Osteocyte (in vitro differentiated cells): ENCODE measurements at places on chromosomes 7 and 10. TPM values are rescaled to one million over a fixed set of nuclear protein-coding genes. Genes with fewer than 3 reads are reported as not detected.

Gene CACNB2
- total RNA-seq: 0.43 TPM in 1 of 2 replicates, not detected in the other

GRCh38 chr7:128266883-128267594 lies 26.0 kb downstream of the LEP start:
- H3K4me1 ChIP-seq: peaks cover 45% of the 10 kb centered on the region
- peak overlapping the region; percentile 96 for H3K27ac ChIP-seq
- H3K4me3 ChIP-seq: peak overlapping the region; percentile 51

DNA sequence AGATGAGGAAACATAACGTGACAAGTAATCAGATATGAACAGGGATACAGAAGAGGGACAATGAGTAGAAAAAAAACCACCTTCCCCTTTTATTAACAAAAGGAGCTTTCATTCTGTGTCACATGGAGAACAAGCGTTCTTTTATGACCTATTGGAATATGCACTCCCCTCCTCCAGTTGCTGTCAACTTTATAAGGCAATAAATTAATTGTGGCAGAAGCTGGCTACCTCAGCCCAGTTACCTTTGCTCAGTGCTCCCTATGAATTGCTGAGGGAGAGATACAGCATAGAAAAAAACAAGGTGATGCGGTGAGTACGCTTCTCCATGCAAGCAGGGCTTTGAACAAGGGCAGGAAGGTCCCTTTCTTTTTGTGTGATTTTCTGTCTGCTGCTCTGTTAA lies at the start of gene MGAM2:
TSS of gene MGAM2 (plus strand) at position 220 of the 400 bp plus-strand sequence. CDS start 5,156 bp downstream, outside the sequence.
- H3K4me1 ChIP-seq: no peaks in the 10 kb centered on the region
- H3K27ac ChIP-seq: no peak within 1 kb of the TSS
- no peaks in the 10 kb centered on the region for H3K36me3 ChIP-seq
- no peak within 1 kb of the TSS for H3K4me3 ChIP-seq
- no peak for DNase-seq

- peak overlapping the region; percentile 63 for H3K27ac ChIP-seq
- H3K4me3 ChIP-seq: no peak overlapping the region
- DNase-seq: no peak
- no peaks in the 10 kb centered on the region for H3K27me3 ChIP-seq
- H3K4me1 ChIP-seq: peaks cover 23% of the 10 kb centered on the region
Measured at GRCh38 chr7:84258628-84259027, 64.0 kb upstream of the SEMA3A start.

DNA sequence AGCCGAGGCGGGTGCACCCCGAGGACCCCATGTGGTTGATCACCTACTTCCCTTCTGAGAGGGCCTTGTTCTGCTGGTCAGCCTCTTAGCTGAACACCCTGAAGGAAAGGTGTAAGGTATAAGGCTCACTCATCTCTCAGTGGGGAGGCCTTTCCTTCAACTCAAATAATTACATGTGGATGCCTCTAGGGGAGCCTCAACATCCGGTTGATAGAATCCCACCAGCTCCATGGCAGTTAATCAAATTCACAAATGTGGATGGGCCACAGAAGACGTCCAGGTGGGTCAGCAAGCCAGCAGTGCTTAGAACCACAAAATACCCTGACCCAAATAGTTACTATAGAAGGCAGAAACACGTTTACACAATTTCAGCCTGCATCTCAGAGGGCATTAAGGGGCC lies 37.7 kb upstream of the ZNF32 start:
- H3K27ac ChIP-seq: no peak overlapping the region
- no peaks in the 10 kb centered on the region for H3K36me3 ChIP-seq
- H3K4me3 ChIP-seq: no peak overlapping the region
- H3K27me3 ChIP-seq: peaks cover 22% of the 10 kb centered on the region
- H3K4me1 ChIP-seq: peaks cover 16% of the 10 kb centered on the region

- peaks cover 49% of the 10 kb centered on the region for H3K36me3 ChIP-seq
- H3K4me1 ChIP-seq: peaks cover 5% of the 10 kb centered on the region
- no peak for DNase-seq
Measured at GRCh38 chr10:99406149-99406548, 24.3 kb downstream of the GOT1 start.

DNA sequence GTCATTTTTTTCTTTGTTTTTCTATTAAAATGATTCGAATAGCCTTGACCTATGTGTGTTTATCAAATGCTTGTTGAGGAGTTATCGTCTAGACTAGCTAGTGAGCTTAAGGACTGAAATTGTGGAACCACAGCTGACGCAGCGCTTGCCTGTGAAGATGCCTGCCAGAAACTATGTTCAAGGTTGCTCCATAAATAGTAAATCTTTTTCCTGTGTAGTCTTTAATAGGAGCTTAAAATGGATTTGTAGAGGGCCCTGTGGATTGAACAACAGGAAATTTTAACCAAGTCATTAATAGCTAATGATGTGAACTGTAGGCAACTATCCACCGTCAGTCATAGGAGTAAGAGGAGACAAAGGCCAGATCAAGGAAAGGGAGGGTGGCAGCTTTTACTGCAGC lies 145.1 kb downstream of the GNAI1 start:
- H3K27me3 ChIP-seq: no peaks in the 10 kb centered on the region
- peaks cover 38% of the 10 kb centered on the region for H3K4me1 ChIP-seq
- H3K27ac ChIP-seq: no peak overlapping the region
- no peaks in the 10 kb centered on the region for H3K36me3 ChIP-seq

DNA sequence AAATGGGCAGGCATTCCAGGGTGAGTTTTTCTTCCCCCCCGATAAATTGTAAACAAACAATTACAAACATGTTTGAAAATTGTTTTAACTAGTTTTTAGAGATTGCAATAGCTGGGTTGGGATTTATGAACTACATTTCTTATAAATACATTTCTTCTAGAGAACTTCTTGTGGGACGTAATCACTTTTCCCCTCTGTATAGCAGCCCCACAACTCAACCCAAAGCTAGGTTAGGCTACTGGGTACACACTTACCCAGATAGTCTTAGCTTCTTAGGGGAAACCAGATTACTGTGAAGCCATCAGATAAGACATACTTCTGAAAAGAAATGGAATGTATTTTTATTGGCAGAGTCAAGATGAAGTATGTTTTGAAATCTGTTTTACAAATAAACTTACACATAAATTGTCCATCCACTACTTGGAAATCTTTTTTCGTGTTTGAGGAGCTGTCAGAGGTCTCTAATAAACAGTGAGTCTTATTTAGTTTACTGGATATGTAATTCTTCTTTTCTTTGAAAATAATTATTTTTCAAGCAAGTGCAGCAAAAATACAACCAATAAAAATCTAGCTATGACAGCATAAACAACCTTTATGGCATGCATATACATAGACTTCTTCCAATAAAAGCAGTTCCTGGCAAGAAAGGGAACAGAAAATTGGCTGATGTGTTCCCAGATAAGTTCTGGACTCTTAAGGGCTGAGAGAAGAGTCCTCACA lies 8.0 kb upstream of the GLRX3 start:
- H3K27ac ChIP-seq: no peak overlapping the region
- H3K27me3 ChIP-seq: peaks cover 2% of the 10 kb centered on the region
- no peak for DNase-seq

- no peaks in the 10 kb centered on the region for H3K36me3 ChIP-seq
- H3K27ac ChIP-seq: no peak overlapping the region
- DNase-seq: no peak
- peaks cover 2% of the 10 kb centered on the region for H3K27me3 ChIP-seq
- no peaks in the 10 kb centered on the region for H3K4me1 ChIP-seq
Measured at GRCh38 chr10:125359401-125359800, 199.0 kb upstream of the CTBP2 start.

Gene FAM204A
- 62.3 and 66.6 TPM in 2 replicates for total RNA-seq

DNA sequence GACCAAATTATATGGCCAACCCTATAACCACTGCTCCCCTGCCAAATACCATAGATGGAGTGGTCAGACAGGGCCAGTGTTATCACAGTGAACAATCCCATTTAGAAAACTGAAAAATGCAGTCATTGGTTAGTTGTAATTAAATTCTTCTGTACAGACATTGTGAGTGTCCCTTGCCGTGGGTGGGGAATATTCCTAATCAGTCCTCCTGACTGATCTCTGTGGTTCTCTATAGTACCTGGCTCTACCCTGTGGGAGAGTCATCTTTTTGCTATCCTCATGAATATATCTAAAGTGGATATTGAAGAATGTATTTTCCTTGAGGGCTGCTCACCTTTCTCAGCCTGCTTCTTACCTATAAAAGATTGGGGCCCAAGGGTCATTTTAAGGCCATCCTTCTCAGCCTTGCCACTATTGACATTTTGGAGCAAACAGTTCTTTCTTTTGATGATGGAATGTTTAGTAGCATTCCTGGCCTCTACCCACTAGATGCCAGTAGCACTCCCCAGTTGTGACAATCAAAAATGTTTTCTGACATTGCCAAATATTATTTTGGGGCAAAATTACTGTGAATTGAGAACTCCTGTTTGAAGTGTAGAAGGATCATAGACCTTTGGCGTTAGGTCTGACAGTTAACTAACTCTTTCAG lies 110.2 kb downstream of the MAPK8 start:
- peaks cover 27% of the 10 kb centered on the region for H3K36me3 ChIP-seq
- H3K27ac ChIP-seq: no peak overlapping the region
- H3K27me3 ChIP-seq: no peaks in the 10 kb centered on the region
- no peak overlapping the region for H3K4me3 ChIP-seq

- H3K36me3 ChIP-seq: no peaks in the 10 kb centered on the region
- H3K27me3 ChIP-seq: no peaks in the 10 kb centered on the region
- H3K27ac ChIP-seq: no peak overlapping the region
Measured at GRCh38 chr10:105952153-105952552, 1212.4 kb downstream of the SORCS1 start.

Gene LHPP
- total RNA-seq: 15.8 and 18.8 TPM in 2 replicates

DNA sequence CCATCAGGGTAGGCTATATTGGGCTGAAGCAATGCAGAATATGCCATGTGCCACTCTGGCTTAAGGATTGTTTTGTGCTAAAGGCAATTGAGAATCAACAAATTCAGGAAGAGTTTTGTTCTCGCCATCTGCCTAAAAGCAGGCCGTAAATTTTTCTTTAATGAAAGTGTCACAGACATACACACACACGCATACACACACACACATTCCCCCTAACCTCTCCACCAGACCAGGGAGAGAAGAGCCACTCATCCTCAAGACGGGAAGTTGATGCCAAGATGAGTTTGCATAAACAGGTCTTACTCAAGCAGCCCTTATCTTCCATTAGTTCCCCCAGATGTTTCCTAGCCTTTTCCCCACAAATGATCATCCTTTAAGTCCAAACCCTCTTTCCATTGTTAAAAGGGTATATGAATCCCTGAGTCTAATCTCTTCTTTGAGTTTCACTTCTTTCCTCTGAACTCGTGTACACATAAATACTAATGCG lies 59.6 kb upstream of the TRIM24 start:
- peaks cover 7% of the 10 kb centered on the region for H3K27me3 ChIP-seq
- H3K4me1 ChIP-seq: no peaks in the 10 kb centered on the region
- H3K27ac ChIP-seq: no peak overlapping the region
- DNase-seq: no peak

Gene GSAP
- 0.83 and 0.84 TPM in 2 replicates for total RNA-seq

DNA sequence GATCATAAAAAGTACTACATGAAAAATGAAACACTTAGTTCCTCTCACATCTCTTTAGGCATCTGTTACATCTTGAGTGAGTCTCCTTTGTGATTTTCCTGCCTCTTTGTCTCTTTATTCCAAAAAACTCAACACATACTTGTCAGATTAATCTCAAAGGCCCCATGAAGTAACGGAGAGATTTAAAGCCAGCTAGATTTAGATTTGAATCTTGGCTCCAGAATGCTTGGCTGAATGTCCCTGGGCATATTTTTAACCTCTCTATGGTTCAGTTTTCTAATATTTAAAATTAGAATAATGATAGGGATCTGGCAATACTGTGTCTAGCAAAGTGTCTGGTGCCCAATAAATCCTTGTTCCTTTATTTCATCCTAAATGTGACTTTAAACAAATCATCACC lies 140.0 kb downstream of the DGKB start:
- no peak for DNase-seq
- no peaks in the 10 kb centered on the region for H3K36me3 ChIP-seq
- H3K27me3 ChIP-seq: no peaks in the 10 kb centered on the region
- no peak overlapping the region for H3K4me3 ChIP-seq
- H3K27ac ChIP-seq: no peak overlapping the region

DNA sequence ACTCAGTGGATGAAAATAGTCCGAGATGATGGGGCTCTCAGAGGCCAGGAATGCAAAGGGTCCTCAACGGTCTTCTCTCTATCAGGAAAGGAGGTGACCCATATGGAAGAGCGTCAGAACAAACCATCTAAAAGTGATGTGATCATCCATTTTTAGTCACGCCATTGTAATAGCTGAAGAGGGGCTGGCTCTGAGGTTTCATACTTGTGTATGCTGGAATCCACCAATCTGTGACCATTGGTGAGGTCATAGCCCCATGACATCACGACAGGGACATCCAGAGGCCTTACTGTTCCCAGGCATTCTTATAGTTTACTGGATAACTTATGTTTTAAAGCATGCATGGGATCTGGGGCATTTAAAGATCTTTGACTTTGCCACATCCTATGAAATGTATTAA lies 83.6 kb downstream of the C10orf90 start:
- H3K4me1 ChIP-seq: no peaks in the 10 kb centered on the region
- peaks cover 61% of the 10 kb centered on the region for H3K27me3 ChIP-seq
- no peak overlapping the region for H3K4me3 ChIP-seq

- no peak for DNase-seq
- H3K27ac ChIP-seq: no peak overlapping the region
- no peak overlapping the region for H3K4me3 ChIP-seq
- peaks cover 44% of the 10 kb centered on the region for H3K4me1 ChIP-seq
Measured at GRCh38 chr7:123745437-123745836, 3.4 kb downstream of the WASL start.

GRCh38 chr10:35259769-35260397 lies 76.4 kb upstream of the CCNY start:
- no peak overlapping the region for H3K4me3 ChIP-seq
- peak overlapping the region; percentile 9 for H3K27ac ChIP-seq
- peak; percentile 38 for DNase-seq
- H3K4me1 ChIP-seq: peaks cover 3% of the 10 kb centered on the region
- H3K27me3 ChIP-seq: no peaks in the 10 kb centered on the region

DNA sequence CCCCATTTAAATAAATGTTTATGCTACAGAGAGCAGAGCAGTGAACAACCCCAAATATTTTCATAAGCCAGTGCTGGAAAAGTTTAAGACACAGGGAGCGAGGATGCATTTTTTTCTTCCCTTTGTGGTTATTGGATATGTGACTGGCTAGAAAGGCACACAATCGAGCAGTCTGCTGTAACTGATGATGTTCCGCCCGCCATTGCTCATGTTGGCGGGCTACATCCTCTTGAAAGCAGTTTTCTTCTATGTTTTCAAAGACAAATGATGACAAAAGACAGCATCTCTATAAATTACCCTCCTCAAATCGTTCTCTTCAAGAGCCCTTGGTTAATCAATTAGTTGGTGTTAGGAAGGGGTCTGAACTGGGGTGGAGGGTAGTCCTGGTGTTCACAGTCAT lies 269.8 kb downstream of the SKAP2 start:
- no peak for DNase-seq
- no peak overlapping the region for H3K4me3 ChIP-seq
- H3K27me3 ChIP-seq: peaks cover 5% of the 10 kb centered on the region
- H3K27ac ChIP-seq: no peak overlapping the region
- H3K4me1 ChIP-seq: no peaks in the 10 kb centered on the region

DNA sequence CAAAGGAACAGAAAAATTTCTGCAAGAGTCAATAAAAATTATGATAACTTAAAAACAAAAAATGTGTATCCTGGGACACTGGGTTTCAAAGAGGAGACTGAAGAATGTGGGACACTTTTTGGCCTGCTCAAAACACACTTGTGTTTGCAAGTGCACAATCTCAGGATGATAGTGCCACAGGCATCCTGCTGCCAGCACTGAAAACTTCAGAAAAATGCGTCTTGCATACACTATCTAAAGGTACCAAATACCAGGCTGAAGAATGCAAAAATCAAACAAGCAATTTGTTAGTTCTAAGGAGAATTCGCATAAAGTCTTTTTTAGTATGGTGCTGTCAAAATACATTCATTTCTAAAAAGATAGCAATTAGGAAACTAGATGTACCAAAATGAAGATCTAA lies 38.1 kb downstream of the WASL start:
- peaks cover 13% of the 10 kb centered on the region for H3K36me3 ChIP-seq
- DNase-seq: no peak
- H3K27ac ChIP-seq: no peak overlapping the region
